ENCODE measurements at places on chromosomes 3 and 15.
A peak's percentile ranks its signal among the peaks of the same experiment; 100 is the strongest.

DNA sequence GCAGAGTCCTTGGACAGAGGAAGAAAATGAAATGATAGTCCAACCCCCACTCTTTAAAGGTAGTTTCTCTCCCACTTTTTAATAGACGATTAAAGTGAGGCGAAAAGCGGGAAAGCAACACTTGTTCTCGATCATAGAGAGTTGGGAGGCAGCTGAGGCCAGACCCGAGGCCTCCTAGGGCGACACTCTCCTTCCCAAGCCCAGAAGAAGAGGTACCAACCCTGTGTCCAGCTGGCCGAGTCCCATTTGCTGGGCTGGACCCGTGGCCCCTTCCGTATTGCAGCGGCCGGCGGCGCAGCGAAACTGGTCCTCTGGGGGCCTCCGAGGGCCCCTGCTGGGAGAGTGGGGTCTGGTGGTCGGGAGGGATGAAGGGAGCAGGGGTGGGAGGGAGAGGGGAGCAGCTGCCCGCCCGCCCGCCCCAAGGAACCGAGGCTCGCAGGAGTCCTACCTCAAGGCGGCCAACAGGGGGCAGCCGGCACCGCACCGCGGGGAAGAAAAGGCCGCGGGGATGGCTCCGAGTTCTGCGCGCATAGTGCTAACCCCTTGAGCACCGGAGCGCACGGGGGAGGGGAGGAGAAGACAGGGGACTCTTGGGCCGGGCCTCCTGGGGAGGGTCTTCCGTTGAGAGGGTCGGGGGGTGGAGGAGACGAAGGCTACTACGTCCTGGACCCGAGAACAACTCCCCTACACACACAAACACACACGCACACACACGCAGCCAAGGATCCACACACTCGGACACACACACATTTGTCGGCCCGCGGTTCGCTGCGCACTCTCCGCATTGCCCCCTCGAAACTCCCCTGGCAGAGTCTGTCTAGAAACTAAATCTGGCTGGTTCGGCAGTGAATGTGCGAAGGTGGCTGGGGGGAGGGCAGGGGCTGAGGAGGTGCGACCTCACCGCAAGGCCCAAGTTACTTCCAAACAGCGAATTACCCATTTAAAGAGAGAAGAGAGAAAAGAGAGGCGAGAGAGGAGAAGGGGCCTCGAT is 2.0 kb downstream of the WNT5A start:
- DNase-seq, result no peak

DNA sequence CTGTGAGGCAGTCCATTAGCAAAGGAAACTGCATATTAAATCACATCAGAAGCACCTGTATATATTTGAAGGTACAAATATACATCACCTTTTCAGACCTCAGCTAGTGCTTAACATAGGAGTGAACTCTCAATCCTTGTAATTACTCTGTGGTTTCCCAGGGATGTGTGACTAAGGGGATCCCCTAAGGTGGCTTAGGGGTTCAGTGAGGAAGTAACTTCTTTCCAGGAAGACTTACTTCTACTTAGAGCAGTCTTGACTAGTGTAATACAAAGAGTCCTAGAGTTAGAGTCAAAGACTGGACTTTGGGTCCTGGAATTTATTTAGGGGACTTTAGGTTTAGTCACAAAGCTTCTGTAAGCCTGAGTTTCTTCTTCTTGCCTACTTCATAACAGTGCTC is 8.7 kb upstream of the SUMF1 start:
- DNase-seq, result no peak

DNA sequence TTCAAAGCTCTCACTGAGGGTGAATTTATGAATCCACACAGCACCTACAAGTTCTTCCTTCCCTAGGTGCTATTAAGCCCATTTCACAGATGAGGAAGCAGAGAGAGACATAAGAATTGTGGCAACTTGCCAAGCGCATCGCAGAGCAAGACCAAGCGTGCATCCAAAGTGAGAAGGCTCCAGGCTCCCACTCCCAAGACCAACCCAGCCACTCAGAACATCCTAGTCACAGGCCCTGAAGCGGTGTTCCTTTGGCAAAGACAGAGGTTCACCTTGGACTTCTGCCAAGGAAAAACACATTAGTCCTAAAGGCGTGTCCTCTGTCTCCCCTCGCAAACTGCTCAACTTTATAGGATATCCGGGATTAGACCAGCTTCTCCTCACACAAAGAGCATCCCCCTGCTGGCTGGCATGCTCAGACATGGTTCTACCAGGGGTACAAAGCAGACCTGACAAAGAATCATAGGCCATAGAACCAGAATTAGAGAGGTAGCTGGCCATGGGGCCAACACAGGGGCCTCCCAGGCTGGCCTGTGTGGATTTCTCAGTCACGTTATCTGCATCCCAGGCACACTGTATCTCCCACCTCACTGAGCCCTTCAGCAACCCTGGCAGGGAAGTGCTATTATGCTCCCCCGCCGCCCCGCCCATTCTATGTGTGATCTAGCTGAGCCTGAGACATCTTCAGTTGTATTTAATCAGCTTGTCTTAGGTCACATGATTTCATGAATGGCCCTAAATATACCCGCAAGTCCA is 160.2 kb downstream of the FOXP1 start:
- DNase-seq, result peak; percentile 20

DNA sequence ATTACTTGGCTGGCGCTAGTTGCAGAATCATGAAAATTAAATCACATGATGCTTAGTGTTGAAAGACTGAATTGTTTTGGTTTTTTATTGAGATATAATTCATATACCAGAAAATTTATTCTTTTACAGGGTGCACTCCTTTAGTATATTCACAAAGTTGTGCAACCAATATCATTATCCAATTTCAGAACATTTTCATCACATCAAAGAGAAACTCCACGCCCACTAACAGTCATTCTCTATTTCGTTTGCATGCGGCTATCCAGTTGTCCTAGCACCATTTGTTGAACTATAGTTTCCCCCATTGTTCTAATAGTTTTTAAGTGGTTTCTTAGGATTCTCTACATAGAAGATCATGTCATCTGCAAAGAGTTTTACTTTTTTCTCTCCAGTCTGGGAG is 3.7 kb downstream of the EHD4 start:
- DNase-seq, result no peak

DNA sequence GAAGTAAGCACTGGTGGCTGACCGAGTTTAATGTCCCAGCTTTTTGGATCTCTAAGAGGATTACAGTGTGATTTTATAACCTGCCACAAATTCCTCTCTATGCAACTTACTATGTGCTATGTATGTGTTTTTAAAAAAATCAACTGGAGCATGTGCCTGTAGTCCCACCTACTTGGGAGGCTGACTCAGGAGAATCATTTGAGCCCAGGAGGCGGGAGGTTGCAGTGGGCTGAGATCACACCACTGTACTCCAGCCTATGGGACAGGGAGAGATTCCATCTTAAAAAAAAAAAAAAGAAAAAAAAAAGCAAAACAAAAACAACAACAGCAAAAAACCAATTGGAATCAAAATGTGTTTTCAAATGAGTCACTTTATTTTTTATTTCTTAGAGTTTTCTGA is 29.6 kb downstream of the DUT start:
- DNase-seq, result no peak

DNA sequence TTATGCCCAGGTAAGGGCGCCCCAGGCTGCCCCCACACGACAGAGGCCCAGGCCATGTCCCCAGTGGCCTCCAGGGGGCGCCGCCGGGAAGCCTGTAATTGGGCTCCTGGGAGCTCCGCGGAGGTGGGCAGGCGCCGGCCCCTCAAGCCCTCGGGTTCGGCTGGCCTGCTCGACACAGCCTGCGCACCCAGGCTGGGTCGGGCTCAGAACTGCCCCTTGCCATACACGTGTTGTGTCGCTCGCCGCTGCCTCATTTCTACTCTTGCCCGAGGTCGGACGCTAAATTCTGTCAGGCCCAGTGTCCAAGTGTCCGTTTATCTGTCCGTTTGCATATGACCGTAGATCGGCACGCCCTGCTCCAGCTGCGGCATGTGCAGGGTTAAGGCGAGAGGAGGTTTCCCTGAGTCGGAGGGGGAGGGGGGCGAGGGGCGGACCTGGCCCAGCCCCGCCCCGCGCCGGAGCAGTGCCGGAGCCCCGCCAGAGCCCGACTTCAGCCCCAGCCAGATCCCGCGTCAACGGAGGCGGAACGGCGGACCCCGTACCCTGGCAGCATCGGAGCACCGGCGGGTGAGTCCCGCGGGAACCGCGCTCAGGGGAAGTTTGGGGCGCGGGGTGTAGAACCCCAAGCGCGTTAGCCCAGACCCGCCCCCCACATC is at the start of gene KLHDC8B:
TSS of gene KLHDC8B (plus strand) at position 480 of the 656 bp plus-strand sequence. CDS start 1,172 bp downstream, outside the sequence.
- DNase-seq, result peak; percentile 25

GRCh38 chr3:196321162-196321561 is 3.1 kb upstream of the DYNLT2B start:
- DNase-seq, result no peak

GRCh38 chr3:41364736-41365135 is 165.4 kb downstream of the CTNNB1 start:
- no peak for DNase-seq

GRCh38 chr3:171783626-171784025 is 26.7 kb downstream of the PLD1 start:
- DNase-seq, result peak; percentile 57

DNA sequence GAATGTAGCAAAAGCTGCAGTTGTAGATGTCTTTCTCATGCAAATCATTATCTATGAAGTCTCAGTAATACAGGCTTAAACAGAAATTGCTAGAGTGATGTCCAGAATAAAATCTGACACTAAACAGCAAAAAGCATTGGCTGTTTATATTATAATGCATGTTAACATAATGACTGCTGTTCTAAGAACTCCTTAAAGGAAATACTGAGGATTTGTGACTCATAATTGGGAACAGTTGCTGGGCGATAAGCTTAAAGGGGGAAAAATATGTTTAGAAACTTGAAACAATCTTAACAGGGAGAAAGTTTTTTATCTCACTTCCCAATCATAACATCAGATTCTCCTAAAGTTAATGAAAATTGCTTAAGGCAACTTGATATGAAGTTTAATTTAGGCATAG is 17.5 kb downstream of the TIPARP start:
- no peak for DNase-seq

GRCh38 chr3:9008550-9009255 is 45.4 kb upstream of the RAD18 start:
- no peak for DNase-seq

- DNase-seq, result no peak
Observed at GRCh38 chr15:81303244-81304225, 20.4 kb downstream of the STARD5 start.

- no peak for DNase-seq
Observed at GRCh38 chr15:92166029-92166428, 227.7 kb upstream of the ST8SIA2 start.

GRCh38 chr15:74891469-74891868 is 1.6 kb downstream of the MPI start:
- DNase-seq, result no peak

- no peak for DNase-seq
Observed at GRCh38 chr3:195914648-195915473, 6.5 kb upstream of the TNK2 start.

GRCh38 chr15:27491666-27492621 is 521.0 kb downstream of the GABRG3 start:
- peak; percentile 95 for DNase-seq

DNA sequence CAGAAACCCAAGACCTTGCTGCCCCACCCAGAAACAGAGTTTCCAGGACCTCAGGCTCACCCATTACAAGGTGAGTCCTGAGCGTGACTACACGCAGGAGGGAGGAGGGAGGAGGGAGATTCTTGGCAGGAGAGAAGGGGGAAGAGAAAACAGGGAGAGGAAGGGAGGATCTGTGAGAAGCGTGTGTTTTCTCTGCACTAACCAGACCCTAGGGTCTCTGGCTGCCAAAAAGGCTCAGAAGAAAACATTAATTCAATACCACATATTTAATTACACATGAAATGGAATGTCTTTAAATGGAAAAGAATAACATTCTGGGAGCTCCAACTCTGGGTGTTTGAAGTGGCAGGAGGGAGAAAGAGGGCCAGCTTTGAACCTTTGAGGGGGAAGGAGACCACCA is 309.0 kb downstream of the NTRK3 start:
- DNase-seq, result no peak

- peak; percentile 73 for DNase-seq
Observed at GRCh38 chr3:177647876-177648275, 450.6 kb upstream of the TBL1XR1 start.

GRCh38 chr3:24605511-24606028 is 110.9 kb upstream of the THRB start:
- no peak for DNase-seq

- DNase-seq, result no peak
Observed at GRCh38 chr3:5423523-5423922, 236.0 kb downstream of the EDEM1 start.

- DNase-seq, result no peak
Observed at GRCh38 chr3:75224412-75224811, 439.7 kb upstream of the FRG2C start.

- peak; percentile 11 for DNase-seq
Observed at GRCh38 chr3:113495035-113495434, 19.9 kb downstream of the SPICE1 start.

Data from DMS79 (cell line).